ENCODE measurements at places on chromosomes 4 and X.
A peak's percentile ranks its signal among the peaks of the same experiment; 100 is the strongest.

- no peak for ATAC-seq
Observed at GRCh38 chrX:53196678-53197077, 28.3 kb downstream of the KDM5C start.

GRCh38 chrX:68932611-68933010 is 103.8 kb downstream of the EFNB1 start:
- ATAC-seq = no peak

DNA sequence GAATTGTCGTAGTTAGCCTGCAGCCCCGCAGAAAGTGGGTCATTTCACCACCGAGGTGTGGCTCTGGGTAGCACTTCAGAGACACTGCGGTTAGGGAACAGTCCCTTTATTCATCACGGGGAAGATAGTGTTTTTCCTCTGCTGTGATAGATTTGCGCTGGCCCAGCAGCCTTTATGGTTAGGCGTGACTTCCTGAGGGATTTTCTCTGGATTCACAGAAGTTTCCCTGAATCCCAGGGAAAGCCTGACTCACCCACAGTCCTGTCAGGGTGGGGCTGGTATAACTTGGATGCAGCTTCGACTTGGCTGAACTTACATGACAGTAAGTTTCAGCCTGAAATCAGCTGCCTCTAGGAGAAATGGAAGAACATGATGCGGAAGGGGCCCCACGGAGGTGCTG is 196.3 kb upstream of the HHIP start:
- peak; percentile 71 for ATAC-seq

DNA sequence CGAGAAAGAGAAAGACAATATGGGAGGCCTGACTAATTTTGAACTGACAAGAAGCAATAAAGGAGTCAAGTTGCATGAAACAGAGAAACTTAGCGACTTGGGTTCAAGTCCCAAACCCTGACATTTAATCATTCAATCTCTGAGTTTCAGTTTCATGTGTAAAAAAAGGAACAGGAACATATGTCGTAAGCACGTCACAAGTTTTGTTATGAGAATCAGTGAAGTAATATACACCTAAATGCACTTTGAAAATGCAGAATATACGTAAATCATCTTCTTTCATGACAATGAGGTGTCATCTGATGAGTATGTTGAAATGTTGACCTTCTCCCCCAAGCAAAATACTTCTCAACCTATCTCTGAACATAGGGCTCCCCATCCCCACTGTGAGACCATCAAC is 10.4 kb downstream of the ACOT9 start:
- no peak for ATAC-seq

- no peak for ATAC-seq
Observed at GRCh38 chr4:41024556-41025491, 189.5 kb downstream of the APBB2 start.

GRCh38 chr4:83860200-83860599 is 324.3 kb downstream of the GPAT3 start:
- no peak for ATAC-seq

DNA sequence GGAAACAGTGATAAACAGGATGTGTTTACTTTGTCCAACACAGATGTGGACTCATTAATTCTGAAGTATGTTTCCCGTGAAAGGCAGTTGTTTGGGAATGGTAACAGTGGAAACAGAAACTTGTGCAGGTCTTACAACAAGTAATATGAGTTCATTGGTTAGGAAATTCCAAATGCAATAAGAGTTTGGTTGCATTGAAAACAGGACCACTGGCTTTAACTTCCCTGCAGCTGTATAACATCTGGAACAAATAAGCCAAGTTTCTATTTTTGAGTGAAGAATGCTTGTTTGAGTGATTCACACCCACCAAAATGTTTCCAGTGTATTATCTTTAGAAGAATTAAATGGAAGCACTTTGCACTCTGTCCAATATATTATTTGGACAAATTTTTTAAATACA is 82.4 kb upstream of the BMP3 start:
- ATAC-seq = no peak

- ATAC-seq = no peak
Observed at GRCh38 chrX:154378059-154378798, 866 bp upstream of the EMD start.

GRCh38 chrX:133796282-133796681 is 189.1 kb downstream of the GPC3 start:
- no peak for ATAC-seq

DNA sequence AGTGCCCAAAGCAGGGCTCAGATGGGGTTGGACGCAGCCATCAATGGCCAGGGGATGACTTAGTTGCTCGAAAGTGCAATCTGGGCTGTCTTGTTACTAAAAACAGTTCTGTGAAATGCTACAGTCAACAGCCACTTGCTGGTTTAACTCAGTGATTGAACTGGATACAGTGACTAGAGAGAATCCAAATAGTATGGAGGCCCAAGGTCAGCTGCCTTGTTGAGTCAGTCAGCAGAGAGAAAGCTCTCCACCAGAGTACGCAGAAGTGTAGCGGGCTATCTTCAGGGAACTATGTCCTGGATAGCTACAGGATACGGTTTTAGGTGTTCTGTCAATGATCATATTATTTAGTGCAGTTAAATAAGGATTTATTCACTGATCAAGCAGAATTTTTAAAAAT is 68.4 kb downstream of the TRAPPC11 start:
- ATAC-seq = no peak

GRCh38 chrX:44392767-44393166 is 49.3 kb upstream of the EFHC2 start:
- ATAC-seq = no peak

GRCh38 chr4:183395395-183395794 is 49.0 kb upstream of the CDKN2AIP start:
- ATAC-seq = no peak
